ENCODE measurements at places on chromosomes 7 and 10.

DNA sequence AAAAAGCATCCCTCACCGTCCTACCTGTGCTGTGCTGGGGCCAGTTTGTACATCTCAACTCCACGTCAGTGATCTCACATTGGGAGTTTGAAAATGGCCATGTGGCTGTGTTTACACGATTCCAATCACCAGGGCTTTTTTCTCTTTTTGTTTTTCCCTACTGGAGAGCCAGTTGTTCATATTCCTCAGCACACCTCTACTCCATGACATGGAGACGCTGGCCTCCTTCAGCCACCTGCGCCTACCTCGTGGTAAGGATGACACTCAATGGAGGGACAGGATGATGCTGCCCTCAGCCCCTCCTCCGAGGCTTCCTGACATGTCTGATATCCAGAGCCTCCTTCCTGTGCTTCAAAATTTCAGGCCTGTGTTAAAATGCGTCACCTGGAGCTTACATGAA is 10.3 kb downstream of the CLRN3 start:
- DNase-seq, result no peak

- DNase-seq, result no peak
Observed at GRCh38 chr7:152637161-152637560, 38.8 kb downstream of the XRCC2 start.

GRCh38 chr7:139104091-139104450 is 5.4 kb downstream of the ZC3HAV1 start:
- DNase-seq, result no peak

DNA sequence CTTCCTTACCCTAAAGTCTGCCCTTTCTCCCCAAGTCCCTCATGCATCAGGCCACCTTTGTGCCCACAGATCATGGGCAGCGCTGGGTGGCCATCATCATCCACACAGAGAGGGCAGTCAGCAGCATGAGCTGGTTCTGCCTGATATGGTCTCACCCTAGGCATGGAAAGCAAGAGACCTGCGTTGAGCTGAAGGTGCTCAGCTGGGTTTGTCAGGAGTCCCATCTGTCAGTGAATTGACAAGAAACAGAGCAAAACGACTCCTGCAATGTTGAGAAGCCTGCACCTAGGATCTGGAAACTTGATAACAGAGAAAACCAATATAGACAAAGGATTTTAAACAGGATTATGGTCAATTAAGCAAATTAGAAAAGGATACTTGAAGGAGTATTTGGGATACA is 242.7 kb upstream of the PRSS1 start:
- DNase-seq, result no peak

- DNase-seq, result no peak
Observed at GRCh38 chr10:24452030-24452429, 243.1 kb downstream of the KIAA1217 start.

- no peak for DNase-seq
Observed at GRCh38 chr10:91682912-91683311, 50.0 kb upstream of the PPP1R3C start.

DNA sequence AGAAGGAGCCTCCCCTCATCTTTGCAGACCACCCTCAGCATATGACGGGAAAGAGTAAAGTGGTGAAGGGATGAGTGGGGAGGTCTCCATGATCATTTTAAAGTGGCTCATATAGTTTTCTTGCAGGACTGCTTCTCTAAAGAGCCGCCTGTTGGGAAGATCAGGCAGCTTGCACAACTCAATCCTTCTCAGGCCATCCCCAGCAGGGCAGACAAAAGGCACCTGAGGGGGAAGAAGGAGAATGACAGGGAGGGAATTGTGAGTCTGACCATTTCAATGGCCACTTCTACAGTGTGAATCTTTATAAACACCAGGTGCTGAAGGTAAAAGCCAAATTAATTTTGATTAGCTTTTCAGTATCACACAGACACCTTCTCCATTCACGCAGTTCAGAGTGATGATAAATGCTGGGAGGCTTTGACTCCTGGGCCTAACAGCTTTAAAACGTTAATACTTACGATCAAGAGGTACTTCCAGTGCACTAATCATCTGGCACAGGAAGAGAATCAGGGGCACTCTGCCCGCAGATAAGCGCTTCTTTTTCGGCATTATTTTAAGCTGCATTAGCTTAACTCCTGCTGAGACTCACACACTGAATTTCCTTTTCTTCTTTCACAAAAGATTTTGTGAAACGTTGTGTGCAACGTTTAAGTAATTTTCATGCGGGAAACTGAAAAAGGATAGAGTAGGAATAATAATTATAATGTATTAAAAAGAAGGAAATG is 109.5 kb upstream of the LAMB4 start:
- DNase-seq, result no peak

- DNase-seq, result no peak
Observed at GRCh38 chr7:264541-265191, 25.3 kb upstream of the FOXL3 start.

DNA sequence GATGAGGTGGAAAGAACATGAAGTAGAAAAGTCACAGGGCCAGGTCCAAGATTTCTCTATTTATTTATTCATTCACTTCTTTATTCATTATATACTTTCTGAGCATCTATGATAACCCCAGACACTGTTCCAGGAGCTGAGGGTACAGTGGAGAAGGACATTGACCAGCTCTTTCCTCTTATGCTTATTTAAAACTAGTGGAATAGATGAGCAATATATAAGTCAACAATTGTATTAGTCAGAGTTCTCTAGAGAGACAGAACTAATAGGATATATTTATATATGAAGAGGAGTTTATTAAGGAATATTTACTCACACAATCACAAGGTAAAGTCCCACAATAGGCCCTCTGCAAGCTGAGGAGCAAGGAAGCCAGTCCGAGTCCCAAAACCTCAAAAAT is 15.0 kb upstream of the GPR37 start:
- no peak for DNase-seq

GRCh38 chr7:35025369-35025870 is 11.9 kb downstream of the DPY19L1 start:
- DNase-seq, result no peak

DNA sequence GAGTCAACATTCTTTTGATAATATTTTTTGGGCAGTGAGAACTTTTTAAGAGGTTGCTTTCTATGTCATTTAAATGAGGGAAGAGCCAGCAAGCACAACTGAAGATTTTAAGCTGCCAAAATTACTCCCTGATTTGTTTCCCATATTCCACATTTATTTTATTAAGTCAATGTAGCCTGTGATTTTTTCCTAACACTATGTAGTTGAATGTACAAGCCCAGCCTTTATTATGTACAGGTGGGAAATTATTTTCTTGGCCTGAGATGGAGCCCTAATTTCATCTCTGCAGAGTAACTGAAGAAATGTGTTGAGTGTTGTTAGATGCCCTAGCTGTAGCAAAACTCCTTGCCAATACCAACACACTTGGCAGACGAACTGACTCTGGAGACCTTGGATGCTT is 83.1 kb upstream of the MINDY3 start:
- DNase-seq, result no peak

- DNase-seq, result no peak
Observed at GRCh38 chr7:46960970-46961369, 620.9 kb downstream of the TNS3 start.

GRCh38 chr10:79342811-79343561 is 4.3 kb upstream of the PPIF start:
- DNase-seq, result no peak

GRCh38 chr10:110203500-110204455 is 3.6 kb upstream of the MXI1 start:
- no peak for DNase-seq

DNA sequence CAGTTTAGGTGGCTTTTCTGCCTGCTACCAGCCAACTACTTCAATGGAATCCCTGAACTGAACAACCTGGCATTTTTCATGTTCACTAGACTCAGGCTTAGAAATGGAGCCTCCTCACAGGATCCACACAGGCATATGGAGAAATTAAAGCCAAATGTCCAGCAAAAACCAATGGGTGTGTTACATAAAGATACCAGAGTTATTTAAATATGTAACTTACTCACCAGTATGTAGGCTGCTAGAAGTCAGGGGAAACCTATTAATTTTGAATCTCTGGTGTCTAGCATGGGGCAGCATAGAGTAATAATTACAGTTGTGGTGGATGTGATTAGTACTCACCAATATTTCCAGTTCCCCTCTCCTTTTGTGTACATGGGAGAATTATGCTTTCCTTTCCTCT is 383.6 kb downstream of the LRMDA start:
- DNase-seq, result no peak

GRCh38 chr7:125184801-125185200 is 255.2 kb upstream of the POT1 start:
- DNase-seq, result no peak

GRCh38 chr10:110845756-110846620 is 25.7 kb upstream of the PDCD4 start:
- no peak for DNase-seq

DNA sequence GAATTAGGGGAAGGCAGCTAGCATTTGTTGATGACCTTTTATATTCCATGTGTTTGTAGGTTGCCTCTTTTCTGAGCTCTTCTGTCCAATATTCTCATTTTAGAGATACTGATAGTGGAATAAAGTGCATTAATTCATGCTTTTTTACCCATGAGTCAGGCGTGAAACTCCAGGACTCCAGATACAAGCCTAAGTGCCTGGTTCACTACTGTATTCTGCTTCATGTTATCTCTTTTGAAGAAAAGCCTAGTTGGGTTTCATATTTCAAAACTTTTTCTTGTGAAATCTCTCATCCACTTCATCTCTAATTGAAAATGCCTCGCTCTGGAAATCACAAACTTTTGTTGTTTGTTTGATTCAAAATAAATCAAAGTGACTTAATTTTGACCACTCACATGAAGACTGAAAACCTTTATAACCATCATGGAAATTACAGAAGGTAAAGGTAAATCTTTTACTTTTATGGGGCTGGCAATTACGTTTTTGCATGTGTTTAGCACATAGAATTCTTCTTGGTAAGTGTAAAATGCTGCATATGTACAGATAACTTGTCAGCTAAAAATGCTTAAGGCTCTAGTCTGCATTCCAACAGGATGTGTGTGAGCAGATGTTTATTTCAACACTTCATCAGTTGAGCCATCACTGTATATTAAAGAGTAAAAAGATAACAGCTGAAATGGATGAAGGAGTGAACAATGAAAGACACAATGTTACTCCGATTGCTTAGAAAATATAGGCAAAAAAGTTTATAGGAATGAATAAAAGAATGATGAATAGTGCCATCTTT is 961.8 kb upstream of the CELF2 start:
- DNase-seq, result no peak

DNA sequence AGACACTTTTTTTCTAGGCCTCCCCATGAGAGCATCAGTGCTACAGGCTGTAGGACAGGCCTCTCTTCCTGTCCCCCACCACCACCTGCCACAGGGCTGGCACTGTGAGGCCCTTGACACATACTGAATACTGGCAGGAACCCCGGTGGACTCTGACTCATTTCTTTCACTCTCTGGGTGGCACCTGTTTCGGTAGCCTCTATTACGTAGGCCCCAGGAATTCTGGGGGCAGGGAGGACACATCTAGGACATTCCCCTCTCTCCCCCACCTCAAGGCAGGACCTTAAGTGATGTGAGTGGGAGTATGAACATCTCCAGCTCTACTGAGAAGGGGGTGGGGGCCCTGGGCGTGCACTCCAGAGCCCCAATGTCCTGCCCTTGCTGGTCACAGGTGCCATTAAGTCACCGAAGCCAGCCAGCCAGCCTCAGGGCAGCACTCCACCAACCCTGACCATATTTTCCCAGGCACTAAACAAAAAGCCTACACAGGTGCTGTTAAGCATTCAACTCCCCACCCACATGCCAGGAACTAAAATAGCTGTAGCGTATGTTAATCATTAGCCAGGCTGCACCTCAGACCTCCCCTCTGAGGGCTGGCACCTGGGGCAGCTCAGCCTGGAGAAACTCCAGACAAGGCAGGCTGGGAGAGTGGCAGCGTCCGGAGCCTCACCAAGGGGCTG is 8.9 kb downstream of the ANXA11 start:
- no peak for DNase-seq

DNA sequence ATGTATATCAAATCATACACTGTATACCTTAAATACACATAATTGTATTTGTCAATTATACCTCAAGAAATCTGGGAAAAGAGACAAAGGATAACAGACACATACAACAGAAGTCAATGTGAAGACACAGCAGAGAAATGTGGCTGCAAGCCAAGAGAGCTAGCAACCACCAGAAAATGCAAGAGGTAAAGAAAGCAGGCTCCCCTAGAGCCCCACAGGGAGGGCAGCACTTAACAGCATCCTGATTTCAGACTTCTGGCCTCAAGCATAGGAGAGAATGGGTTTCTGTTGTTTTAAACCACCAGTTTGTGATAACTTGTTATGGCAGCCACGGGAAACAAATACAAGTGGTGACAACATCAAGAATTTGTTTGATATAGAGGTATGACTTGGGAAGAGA is 1197.2 kb downstream of the SORCS1 start:
- no peak for DNase-seq

DNA sequence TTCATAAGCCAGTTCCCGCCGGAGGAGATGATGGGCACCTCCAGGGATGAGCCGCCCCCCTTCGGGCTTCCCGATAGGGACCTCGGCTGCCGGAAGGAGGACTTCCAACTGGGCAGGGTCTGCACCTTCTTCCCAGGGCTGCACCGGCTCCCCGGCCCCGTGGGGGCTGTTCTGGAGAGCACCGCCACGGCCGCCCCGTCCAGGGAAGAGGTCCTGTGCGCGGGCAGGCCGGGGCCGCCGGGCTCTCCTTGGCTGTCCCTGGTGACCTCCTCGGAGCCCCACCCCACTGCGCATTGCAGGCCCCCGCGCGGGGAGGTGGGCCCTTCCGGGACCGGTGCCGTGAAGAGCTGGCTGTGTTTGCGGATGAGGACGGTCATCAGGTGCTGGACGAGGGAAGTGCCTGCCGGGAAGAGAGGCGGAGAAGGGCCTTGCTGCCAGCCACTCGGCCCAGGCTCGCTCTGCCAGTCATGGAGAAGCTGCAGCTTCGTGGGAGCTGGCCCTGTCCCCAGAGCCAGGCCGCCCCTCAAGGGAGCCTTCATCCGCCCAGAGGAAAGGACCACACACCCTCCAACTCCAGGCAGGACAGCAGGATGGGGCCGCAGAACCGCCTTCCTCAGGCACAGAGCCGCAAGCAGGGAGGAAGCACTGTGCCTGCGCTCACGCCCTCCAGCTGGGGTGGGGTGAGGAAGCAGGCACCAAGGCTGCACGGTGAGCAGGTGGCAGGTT is 144.4 kb downstream of the MAPK8 start:
- no peak for DNase-seq

GRCh38 chr10:128035557-128035973 is 90.7 kb downstream of the MKI67 start:
- DNase-seq, result no peak

GRCh38 chr7:105187302-105188169 is 173.5 kb downstream of the KMT2E start:
- no peak for DNase-seq

DNA sequence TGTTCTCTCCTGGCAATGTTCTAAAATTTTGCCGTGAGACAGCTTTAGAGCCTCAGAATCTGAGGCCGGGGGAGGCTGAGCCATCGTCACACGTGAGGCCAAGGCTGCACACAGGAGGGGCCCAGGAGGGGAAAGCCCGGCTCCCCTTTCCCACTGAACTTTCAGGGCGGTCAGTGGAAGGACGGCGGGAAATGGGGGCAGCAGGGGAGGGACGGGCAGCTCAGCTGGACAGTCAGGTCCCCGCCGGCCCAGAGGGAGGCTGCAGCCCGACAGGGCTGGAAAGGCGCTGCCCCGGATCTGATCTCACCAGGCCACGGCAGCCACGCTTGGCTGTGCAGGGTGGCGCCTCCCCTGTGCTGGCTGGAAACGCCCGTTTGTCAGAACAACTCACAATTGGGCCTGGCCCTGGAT is 43.3 kb upstream of the ADGRA1 start:
- no peak for DNase-seq

GRCh38 chr7:140231771-140232491 is 55.1 kb upstream of the KDM7A start:
- no peak for DNase-seq

GRCh38 chr10:132679217-132679595 is 106.7 kb downstream of the NKX6-2 start:
- DNase-seq, result no peak

GRCh38 chr10:13347043-13347499 is 1.0 kb downstream of the SEPHS1 start:
- no peak for DNase-seq
